Suppressor macrophage (primary cell): ENCODE measurements at places on chromosomes 11 and 22.

DNA sequence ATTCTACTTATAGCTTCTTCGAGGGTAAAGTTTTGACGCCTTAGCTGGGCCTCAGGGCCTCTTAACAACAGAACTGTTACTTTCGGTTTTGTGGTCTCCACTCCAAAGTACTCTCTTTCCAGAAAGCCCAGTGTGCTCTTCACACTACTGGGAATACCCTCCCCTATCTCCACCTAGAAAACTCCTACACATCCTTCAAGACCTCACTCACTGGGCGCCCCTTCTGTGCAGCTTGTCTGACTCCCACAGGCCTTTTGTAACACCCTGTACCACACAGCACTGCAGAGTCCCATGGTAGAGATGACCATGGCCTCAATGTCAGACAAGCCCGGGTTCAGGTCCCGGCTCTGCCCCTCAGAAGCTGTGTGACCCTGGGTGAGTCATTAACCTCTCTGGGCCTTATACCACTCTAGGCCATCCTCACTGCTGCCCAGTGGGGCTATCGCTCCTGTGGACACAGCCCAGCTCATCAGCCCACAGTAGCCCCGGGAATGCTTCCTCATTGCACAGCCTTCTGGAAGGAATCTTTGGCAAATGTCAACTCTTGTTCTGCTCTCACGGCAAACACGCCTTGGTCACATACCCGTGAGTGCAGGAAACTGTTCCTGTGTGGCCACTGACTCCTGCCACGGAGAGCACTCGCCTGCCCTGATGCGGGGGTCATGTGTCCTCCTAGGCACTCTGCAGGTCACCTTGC lies 51.4 kb downstream of the SHISAL1 start:
- DNase-seq: no peak

DNA sequence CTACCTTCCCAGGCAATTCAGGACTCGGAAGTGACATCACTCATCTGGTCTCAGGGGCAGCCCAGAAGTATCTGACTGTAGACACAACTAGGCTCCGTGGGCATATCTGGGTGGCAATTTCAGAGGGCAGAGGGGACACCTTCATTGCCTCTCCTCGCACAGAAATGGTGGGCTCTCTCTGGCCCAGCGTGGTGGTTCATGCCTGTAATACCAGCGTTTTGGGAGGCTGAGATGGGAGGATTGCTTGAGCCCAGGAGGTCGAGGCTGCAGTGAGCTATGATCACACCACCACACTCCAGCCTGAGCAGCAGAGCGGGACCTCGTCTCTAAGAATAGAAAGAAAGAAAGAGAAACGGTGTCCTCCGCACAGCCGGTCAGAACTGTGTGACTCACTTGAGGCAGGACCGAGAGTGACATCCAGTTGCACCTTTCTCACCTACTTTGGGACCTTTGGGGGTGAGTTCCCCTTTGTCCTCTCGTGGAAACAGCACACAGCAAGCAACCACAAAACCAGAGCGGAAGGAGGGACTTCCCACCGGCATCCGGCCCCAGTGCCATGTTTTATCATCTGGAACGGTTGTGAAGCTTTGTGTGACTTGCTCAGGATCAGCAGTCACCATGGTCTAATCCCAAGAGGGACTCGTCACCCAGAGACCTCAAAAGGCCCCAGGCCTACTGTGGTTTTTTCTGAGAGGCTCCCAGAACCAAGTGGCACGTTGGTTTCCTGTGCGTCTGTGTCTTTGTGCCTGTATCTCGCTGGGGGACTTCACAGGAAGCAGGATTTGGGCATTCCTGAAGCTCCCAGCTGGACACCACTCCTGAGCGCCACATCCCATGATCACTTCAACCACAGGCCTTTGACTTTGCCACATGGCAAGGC lies 38.4 kb upstream of the EMID1 start:
- DNase-seq: peak; percentile 85

GRCh38 chr11:114310095-114310494 lies 13.9 kb downstream of the NNMT start:
- DNase-seq: no peak

GRCh38 chr22:19398206-19398605 lies 33.3 kb downstream of the HIRA start:
- no peak for DNase-seq

DNA sequence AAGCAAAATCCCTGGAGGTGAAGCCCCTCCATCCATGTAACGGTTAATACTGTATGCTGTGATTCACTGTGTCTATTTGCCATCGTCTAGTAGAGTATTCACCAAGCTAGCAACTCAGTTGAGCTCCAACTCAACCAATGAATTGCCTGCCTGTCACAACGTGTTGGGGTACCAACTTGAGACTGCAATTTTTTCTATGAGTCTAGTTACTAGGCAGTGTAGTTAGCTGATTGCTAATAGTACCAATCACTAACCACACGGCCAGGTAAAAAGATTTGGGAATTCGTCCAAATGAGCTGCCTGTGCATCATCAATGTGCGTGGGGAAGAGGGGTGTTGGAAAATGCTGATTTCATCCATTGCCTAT lies 1.0 kb upstream of the BTG4 start:
- DNase-seq: no peak

GRCh38 chr22:31377612-31378011 lies 21.8 kb upstream of the DRG1 start:
- no peak for DNase-seq

GRCh38 chr11:118147502-118147901 lies 5.1 kb downstream of the SCN4B start:
- peak; percentile 46 for DNase-seq

DNA sequence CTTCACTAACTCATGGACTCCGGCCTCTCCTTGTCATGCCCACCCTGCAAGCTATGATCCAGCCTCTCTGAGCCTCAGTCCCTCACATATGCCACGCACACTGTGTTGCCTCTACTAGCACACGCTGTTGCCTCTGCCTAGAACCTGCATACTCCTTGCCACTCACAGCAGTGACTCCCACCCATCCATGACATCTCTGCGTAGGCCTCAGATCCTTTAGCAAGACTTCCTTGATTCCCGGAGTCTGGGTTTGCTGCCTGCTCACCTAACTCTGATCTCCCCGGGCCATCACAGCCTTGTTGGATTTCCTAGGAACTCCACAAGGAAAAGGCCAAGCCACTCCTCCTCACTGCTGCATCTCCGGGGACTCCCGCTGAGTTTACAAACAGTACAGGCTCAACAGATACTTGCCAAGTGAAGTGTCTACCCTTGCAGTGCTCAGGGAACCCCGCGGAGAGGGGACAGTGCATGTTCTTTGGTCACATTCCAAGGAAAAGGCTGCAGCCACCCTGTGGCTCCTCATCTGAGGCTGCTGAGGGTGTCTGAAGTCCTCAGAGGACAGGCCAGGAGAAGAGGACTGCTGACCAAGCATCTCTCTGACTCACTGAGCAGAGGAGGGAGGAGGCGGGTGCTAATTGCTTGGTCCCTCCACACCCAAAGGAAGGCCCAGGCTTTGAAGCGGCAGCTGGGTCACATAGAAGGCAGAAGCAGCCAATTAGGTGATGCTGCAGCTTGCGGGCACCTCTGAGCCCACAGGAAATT lies 42.4 kb upstream of the NAV2 start:
- peak; percentile 62 for DNase-seq

DNA sequence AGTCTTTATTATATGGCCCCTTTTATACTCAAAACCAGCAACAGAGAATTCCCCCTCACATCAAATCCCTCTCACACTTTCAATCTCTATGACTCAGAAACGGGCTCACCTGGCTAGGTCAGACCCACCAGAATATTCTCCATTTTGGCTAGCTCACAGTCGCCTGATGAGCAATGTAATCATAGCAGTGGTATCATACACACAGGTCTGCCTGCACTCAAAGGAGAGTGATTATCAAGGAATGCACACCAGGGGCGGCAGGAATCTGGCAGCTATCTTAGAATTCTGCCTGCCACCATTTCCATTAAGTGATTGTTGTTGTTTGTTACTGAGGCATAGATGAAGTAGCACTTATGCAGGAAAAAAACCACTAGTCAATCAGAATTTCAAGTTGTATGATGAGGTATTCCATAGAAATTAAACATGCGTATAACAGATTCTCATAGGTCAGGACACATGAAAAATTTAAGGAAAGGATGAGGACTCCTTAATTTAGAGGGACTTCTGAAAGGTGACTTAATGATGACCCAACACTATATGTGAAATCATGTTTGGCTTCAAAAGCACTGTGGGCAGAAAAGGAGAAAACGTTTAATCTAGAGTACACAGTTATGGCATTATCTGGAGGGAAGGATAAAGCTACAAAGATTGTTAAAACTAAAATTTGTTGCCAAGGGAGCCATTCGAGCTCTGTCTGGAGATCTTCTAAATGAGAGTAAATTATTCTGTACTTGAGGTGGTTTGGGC lies 185.8 kb upstream of the DDI1 start:
- no peak for DNase-seq

DNA sequence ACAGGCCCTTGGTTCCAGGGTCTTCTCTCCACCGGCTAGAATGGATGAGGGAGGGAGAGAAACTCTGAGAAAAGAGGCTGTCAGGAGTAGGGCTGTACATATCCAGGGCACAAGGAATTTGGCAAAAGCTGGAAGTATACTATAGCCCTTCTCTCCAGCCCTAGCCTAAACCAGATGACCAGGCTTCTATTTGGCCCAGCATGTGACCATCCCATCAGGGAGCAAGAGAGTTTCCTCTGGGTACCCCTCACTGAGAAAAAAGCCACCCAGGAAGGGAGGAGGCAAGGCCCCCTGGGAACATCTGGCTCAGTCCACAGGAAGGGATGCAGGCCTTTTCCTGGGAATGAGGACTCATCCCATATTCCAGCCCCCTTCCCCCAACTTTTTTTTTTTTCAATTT lies 8.3 kb downstream of the CD44 start:
- no peak for DNase-seq

DNA sequence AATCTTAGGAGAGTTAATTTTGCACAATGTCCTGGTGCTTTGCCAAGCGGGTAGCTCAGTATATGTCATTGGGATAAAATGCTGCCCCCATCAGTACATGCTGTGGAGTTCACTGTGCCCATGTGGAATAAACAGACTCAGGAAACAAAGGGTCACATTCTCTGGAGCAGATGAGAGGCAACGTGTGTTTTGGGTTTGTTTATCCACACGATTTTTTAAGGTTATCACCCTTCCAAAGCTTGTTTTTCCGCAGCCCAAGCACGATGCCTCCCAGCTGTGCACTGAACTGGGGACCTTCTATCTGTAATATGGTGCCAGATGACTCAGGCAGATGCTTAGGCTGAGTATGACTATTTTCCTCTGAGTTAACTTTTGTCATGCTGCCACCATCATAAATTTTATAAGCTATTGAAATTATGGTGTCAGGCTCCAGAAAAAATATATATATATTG lies 6.5 kb downstream of the OR4D6 start:
- no peak for DNase-seq

DNA sequence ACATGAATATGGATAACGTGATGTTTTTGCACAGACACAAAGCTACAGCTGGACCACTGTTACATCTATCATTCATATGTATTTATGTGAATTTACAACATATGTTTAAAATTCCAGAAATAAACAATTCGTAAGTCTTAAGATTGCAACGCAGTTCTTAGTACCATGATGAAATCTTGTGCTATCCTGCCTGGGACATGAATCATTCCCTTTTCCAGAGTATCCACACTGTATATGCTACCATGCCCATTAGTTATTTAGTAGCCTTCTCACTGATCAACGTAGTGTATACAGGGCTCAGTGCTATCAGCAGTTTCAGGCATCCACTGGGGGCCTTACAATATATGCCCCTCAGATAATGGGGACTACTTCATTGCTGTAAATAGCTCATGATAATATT lies 4.3 kb downstream of the ATL3 start:
- no peak for DNase-seq

- no peak for DNase-seq
Observed at GRCh38 chr11:102453302-102453695, 734 bp upstream of the TMEM123 start.

GRCh38 chr11:20226933-20227332 lies 66.7 kb upstream of the DBX1 start:
- DNase-seq: no peak

DNA sequence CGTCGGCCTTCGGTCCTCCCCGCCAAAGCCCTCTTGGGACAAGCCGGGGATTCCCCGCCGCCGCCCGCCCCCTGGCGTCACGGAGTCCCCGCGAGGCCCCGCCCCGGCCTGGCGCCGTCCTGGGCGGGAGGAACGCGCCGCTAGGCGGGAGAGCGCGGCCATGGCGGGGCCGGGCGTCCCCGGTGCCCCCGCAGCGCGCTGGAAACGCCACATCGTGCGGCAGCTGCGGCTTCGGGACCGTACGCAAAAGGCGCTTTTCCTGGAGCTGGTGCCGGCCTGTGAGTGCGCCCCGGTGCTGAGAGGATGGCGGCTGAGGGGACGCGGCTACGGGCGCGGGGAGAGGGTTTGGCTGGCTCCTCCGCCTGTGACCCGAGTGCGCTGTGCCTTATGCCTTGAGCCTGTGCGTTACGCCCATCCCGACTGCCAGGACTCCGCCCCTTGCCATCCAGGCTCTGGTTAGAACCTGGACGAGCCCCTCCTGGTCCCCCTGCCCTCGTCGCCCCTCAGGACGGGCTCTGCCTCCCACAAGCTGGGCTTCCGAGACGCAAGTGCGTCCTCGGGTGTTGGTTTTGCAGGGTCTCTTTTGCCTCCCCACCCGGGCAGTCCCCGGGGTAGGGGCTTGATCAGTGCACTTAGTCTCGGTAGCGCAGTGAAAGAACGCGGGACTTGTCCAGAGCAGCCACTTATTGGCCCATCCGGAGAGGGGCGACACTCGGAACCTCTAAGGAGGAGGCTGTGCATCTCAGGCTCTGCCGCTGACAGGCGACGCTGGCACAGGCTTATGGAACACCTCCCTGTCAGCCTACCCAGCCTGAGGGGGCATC lies at the start of gene ATG16L2:
Gene ATG16L2 (plus strand): TSS at position 126 of the 824 bp plus-strand sequence. CDS start 35 bp downstream, at position 161.
- DNase-seq: peak; percentile 98

- DNase-seq: no peak
Observed at GRCh38 chr11:8296038-8296649, 32.5 kb upstream of the LMO1 start.

DNA sequence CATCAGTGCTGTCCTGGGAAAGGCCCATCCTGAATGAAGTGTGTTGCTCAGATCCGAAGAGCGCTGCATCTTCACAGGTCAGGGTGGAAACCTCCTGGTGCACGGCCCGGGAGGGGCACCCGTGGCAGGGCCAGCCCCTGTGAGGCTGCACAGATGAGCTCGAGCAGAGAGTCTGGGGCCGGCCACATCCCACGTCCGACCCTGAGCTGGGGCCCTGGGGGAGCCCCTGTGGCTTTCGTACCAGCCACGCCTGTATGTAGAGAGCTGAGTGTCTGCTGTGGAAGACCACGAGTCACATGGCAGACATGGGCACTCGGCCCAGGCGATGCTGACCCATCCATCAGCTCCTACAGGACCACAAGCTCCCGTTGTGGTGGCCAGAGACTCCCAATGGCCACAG lies 24.9 kb upstream of the SEPTIN5 start:
- DNase-seq: no peak

- no peak for DNase-seq
Observed at GRCh38 chr11:112760396-112761059, 200.7 kb upstream of the NCAM1 start.

GRCh38 chr11:73219396-73220285 lies 1.6 kb downstream of the P2RY2 start:
- DNase-seq: no peak

DNA sequence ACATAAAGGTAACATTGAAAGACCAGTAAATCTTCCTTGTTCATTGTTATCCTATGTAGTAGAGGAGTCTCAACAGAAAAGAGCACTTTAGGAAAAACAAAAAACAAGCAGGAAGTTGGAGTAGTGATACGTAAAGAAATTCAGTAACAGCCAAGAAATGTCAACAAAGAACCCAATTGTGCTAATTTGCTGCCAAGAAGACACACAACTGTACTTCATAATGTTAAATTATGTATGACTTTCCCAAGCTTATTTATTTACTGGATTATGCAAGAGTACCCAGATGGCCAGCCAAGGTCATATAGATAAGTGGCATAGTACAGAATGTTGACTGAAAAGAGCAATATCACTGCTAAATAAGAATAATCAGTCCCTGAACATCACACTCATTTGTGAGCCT lies 264.7 kb upstream of the CCDC179 start:
- DNase-seq: no peak
